Frontal cortex (tissue), 4 donors: ENCODE measurements at places on chromosomes 4 and X. TPM values are rescaled to one million over a fixed set of nuclear protein-coding genes. Genes with fewer than 3 reads are reported as not detected.

GRCh38 chr4:185773419-185773818 lies 38.6 kb downstream of the SORBS2 start:
- DNase-seq: no peak

GRCh38 chrX:3175659-3176438 lies 134.6 kb downstream of the ARSF start:
- DNase-seq: no peak

GRCh38 chr4:128596115-128596514 lies 213.4 kb upstream of the JADE1 start:
- no peak for DNase-seq

- no peak for DNase-seq
Measured at GRCh38 chr4:10466161-10466560, 8.9 kb upstream of the ZNF518B start.

- no peak for DNase-seq
Measured at GRCh38 chr4:94689155-94689860, 68.4 kb upstream of the BMPR1B start.

DNA sequence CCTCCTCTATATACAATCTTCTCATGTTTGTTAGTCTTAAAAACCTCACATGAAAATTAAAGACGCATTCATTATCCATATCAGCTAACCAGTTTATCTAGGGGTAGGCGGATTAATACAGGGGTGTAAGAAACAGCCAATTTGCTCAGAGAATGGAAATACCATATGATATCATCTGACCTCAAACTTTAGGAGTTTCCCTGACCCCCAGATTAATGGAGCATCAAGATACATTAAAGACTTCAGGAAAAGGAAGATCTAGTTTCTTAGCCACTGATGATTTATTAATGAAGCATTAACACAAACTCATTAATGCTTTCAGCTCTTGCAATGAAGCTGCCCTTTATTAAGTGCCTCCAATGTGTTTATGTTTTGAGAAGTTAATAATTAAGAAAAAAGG lies 67.5 kb downstream of the CAMK2D start:
- no peak for DNase-seq

GRCh38 chr4:101294597-101294996 lies 52.7 kb downstream of the PPP3CA start:
- DNase-seq: no peak

DNA sequence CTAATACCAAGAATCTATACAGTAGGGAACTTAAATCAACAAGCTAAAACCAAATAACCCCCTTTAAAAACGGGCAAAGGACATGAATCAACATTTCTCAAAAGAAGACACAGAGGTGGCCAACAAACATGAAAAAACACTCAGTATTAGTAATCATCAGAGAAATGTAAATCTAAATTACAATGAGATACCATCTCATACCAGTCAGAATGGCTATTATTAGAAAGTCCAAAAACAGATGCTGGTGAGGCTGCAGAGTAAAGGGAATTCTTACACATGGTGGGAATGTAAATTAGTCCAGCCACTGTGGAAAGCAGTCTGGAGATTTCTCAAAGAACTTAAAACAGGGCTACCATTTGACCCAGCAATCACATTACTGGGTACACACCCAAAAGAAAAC lies 167.8 kb downstream of the PACRGL start:
- no peak for DNase-seq

- no peak for DNase-seq
Measured at GRCh38 chr4:141637565-141637964, 1.2 kb downstream of the IL15 start.

GRCh38 chrX:131762802-131763234 lies 218.9 kb downstream of the OR13H1 start:
- no peak for DNase-seq

- DNase-seq: no peak
Measured at GRCh38 chrX:110172215-110172614, 145.7 kb downstream of the AMMECR1 start.

DNA sequence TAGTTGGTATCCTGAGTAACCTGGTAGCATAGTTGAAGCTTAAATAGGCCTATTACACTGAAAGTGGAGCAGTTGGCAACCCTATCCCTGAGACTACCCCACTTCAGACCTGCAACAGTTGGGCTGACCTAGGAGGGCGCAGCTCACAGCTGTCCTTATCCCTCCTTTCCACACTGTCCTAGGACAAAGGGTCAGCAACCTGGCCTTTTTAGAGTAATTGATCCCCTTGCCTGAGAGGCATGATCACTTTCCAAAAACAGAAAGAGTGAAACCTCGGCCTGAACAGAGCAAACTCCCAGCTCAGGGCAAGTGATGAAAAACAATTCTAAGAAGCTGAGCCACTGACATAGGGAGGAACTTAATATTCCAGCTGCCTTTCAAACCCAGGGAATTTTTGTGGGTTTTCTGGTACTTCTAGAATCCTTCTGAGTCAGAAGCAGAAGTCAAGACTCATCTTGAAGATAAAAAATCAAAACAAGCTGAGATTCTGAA lies 94.9 kb upstream of the MYOZ2 start:
- no peak for DNase-seq

DNA sequence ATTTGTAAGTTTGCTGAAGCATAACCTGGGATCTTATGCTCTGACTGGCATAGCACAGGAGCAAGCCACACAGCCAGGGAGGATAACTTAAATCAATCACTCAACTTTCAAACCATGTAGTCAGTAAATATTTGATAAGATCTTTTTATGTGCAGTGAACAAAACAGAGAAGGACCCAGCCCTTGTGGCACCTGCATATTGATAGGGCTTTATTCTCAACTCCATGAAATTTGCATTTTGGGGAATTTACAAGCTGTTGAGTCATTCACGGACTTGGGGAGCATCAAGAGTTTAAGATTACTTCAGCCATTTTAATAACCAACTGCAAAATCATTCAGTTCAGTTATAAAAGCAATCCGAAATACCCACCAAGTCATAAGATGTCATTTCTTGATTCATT lies 122.6 kb downstream of the COMMD8 start:
- DNase-seq: no peak

DNA sequence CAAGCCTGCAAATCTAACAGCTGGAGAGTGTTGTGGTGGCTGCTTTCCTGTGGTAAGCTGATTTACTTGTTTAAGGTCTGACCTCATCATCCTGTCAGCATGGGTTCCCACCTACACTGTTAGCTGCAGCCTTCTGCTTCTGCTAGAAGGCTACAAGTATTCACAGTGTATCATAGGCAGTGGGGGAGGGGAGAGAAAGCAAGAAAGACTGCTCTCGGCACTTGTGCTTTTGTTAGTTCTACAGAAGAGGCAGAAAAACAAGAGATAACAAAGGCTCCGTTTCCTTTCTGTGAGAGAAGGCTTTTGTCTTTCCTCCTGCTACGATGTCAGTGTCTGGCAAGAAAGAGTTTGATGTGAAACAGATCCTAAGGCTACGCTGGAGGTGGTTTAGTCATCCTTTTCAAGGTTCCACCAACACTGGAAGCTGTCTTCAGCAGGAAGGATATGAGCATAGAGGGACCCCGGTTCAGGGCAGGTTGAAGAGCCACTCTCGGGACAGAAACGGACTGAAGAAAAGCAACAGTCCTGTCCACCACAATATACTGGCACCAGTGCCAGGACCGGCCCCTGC lies at the start of gene KLHL4:
TSS of gene KLHL4 (plus strand) at position 232 of the 571 bp plus-strand sequence. CDS start at position 324, 92 bp downstream.
- DNase-seq: no peak

DNA sequence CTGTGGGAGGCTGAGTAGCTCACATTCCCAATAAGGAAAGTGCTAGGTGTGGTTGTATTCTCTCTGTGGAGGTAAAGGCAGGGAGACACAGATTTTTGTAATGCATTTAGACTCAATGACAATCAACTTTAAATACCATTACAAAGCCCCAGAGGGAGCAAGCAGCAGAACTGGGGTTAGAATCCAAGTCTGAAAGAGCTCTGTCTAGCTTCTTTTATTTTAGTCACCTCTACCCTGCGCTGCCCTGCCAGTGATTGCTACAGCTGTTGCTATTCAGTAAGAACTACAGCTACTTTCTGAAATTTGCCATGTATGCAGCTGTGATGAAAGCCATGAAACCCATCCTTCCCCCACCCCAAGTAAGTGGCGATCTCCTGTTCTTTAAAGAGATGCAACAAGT lies 22.5 kb downstream of the SLC39A8 start:
- DNase-seq: no peak

DNA sequence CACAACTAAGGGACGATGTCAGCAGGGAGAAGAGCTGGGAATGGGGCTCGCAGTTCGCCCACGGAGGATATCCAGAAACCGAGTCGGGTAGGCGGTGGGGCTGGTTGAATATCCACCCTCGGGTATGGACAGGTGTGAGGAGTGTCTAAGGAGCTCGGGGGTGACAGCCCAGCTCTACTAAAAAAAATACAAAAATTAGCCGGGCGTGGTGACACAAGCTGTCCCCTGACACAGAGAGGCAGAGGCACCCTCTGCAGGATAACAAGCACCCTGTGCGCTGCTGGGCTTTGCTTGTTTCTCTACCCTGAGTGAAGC lies 12.2 kb upstream of the ASMTL start:
- no peak for DNase-seq

DNA sequence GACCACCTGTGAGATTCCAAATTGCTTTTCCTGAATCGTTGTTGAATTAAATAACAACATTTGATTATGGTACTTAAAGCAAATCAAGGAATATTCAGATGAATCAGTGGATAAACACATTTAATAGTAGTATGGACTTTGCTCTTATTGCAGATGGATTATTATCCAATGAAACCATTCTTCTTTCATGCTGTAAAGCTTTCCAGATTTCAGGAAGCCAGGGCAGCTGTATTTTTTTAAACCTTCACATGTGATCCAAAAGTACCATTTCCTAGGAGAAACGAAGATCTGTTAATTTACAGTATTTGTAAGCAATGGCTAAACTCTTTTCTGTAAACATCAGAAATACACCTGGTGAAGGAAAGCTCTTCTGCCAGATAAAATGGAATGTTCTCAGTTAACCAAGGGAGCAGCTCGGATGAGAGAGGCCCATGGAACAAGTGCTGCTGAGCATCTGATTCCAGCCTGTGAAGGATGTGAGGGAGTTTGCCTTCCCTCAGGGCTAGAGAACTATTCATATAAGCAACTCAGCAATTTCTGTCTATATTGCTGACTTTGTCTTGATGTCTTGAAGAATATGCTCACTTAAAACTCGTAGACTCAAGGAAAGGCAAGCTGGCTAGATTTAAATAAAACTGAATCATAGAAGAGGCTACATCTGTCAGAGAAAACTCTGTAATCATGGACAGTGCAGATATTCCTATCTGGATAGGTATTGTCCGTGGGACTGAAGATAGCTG lies 94.4 kb upstream of the LIMCH1 start:
- DNase-seq: no peak

DNA sequence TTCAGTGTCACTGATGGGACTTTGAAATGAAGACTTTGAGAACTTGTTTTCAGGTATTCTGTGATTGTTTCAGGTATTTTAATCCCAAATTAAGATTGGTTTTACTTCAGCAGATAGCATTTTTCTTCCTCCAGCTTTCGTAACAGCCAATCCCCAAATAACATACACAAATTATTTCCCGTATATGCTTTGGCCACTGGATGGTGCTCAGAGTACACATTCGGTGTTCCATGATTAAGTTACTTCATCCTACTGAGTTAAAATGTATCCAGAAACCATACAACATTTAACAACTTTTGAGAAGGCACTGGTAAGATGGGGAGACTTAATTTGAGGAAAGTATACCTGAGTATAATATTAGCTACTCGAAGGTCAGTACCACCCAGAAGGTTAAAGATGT lies 233.4 kb upstream of the FAM47A start:
- DNase-seq: no peak

GRCh38 chrX:149948016-149948415 lies 9.7 kb upstream of the EOLA2 start:
- DNase-seq: no peak

DNA sequence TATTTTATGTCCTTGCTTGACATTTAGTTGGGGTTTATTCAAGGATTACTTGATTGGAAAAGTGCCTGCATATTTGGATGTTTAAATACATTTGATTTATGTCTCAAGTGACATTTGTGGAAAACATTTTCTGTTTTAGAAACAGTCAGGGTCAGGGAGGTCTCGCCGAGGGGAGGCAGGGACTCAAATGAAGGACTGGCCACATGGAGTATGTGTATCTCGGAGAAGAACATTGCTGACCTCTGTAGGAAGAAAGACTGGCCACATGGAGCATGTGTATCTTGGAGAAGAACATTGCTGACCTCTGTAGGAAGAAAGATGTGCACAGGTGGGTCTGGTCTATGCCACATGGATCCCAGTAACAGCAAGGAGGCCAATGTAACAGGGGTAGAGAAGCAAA lies 233.6 kb downstream of the TRIML1 start:
- DNase-seq: no peak

DNA sequence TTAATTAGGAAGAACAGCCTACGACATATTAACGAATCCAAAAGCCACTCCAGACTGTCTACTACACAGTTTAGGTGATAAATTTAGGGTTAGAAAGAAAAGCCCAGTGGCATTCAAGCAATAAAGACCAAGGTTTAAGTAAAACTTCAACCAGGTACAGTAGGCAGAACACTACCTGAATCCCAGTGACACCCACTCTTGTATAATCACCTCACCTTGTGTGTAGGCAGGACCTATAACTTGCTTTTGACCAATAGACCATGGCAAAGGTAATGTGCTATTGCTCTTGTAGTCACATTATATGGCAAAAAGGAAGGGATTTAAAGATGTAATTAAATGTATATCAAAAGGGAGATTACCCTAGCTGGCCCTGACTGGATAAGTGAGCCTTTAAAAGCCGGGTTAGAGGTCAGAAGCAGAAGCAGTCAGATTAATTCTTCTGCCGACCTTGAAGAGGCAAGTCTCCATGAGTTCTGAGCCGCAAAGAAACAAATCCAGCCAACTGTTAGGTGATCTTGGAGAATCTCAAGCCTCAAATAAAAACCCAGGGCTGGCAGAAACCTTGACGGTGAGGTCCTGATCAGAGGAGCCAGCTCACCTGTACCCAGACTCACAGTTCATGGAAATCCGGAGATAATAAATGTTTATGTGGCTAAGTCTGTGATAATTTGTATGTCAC lies 8.8 kb downstream of the FSTL5 start:
- DNase-seq: no peak

The ARX gene
- 6.1 TPM for total RNA-seq

The TRMT2B gene
- total RNA-seq: 7.7 TPM

The FAM47A gene
- total RNA-seq: not detected

The RIBC1 gene
- 0.41 TPM for total RNA-seq

The SMR3A gene
- total RNA-seq: not detected

The CXCL1 gene
- total RNA-seq: 1.2 TPM

The GLRA3 gene
- 6.1 TPM for total RNA-seq

The CCKAR gene
- total RNA-seq: not detected
